ENCODE measurements at places on chromosomes 5 and 9. TPM values are rescaled to one million over a fixed set of nuclear protein-coding genes. Genes with fewer than 3 reads are reported as not detected.
A peak's percentile ranks its signal among the peaks of the same experiment; 100 is the strongest.

NME5 gene
- 3.9 TPM for total RNA-seq

SAXO1 gene
- not detected for total RNA-seq

UGT3A1 gene
- not detected for total RNA-seq

- no peak for DNase-seq
Measured at GRCh38 chr5:170892196-170892595, 30.4 kb downstream of the RANBP17 start.

TRIM36 gene
- 0.19 TPM for total RNA-seq

GRCh38 chr9:71767776-71768321 lies 464 bp downstream of the CEMIP2 start:
- DNase-seq, result peak; percentile 73

GRCh38 chr9:124003636-124004349 lies 7.8 kb upstream of the LHX2 start:
- no peak for DNase-seq

- no peak for DNase-seq
Measured at GRCh38 chr5:147098233-147098790, 136.5 kb upstream of the STK32A start.

DNA sequence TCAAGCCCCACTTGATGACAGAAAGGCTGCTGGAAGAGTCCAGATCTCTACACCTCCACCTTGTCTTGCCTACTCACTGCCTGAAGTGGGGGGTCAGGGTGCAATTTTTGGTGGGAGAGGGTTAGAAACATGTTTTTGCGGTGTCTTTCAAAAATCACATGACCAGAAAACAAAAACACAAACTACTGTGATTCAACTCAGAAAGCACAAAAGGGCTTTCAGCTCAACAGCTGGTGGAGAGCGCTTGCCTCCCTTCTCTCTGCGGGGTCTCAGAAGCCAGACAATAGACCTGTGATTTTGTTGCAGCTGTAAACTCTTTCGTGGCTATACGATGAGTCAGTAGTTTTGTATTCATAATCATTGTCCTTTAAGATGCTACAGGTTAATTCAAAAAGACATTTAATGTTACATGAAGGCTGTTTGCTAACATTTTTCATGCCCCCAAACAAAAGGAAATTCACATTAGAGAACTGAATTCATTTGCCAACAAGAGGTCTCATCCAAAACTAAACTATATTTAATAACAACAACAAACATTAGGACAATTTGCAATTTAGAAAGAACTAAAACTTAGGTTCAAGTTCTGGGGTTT lies 172.6 kb upstream of the RAI14 start:
- no peak for DNase-seq
